ENCODE measurements at places on chromosomes 16 and 17.

- no peak for DNase-seq
Observed at GRCh38 chr17:4840893-4841242, 7.7 kb downstream of the MINK1 start.

GRCh38 chr17:5772720-5773119 lies 188.4 kb upstream of the NLRP1 start:
- no peak for DNase-seq

- DNase-seq: no peak
Observed at GRCh38 chr17:45227926-45228762, 6.5 kb downstream of the FMNL1 start.

DNA sequence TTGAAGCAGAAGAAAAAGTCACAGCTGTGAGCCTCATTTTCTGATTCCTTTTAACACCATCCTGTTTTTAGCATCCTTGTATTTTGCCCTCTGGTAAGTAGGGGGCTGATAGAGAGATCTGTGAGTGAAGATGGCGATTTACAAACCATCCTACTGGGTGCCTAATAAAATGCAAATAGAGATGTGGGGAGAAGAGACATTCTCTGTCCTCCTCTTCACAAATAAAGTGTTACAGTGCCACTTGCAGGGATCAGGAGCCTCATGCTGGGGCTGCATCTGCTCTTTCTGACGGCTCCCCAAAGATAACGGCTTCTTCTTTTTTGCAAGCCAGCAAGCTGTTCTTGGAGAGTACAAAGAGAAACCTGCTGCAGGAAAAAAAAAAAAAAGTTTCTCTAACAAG lies 418.6 kb downstream of the TOX3 start:
- DNase-seq: no peak

DNA sequence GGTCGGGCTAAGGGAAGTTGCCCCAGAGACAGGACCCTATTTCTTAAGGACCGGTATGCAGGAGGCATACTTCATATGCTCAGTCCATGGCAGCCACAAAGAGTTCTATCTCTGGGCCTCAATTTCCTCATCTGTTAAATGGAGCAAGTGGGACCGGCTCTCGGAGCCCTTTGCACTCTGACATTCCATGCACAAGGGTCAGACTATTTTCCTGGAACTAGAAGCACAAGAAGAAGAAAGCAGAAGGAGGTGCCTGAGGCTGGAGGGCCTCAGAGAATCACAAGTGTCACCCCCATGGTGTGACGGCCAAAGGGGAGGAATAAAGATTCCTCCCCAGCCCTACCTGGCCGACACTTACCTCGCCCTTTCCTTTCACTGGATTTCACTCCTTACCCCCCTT lies 115.8 kb downstream of the GSG1L start:
- no peak for DNase-seq

DNA sequence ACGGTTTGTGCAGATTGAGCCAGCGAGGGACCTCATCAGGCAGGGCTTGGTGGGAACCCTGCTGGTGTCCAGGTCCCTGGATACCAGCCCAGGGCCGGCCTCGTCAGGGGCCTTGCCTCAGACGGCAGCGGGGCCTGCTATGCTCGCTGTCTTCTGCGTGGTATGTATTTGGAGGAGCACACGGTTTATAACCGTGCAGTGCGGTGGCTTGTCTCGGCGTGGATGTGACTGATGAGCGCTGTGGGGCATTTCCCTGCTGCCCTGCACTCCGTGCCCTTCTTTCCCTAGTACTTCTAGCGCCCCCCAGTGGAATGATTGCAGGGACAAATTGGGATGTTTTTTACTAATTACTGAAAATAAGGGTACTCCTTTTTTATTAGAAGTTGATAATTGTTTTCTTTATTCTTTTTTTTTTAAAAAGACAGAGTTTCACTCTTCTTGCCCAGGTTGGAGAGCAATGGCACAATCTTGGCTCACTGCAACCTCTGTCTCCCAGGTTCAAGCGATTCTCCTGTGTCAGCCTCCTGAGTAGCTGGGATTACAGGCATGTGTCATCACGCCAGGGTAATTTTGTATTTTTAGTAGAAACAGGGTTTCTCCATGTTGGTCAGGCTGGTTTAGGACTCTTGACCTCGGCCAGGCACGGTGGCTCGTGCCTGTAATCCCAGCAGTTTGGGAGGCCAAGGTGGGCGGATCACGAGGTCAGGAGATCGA lies 15.3 kb downstream of the TBCD start:
- peak; percentile 36 for DNase-seq

- no peak for DNase-seq
Observed at GRCh38 chr16:88047462-88047861, 96.2 kb downstream of the BANP start.

DNA sequence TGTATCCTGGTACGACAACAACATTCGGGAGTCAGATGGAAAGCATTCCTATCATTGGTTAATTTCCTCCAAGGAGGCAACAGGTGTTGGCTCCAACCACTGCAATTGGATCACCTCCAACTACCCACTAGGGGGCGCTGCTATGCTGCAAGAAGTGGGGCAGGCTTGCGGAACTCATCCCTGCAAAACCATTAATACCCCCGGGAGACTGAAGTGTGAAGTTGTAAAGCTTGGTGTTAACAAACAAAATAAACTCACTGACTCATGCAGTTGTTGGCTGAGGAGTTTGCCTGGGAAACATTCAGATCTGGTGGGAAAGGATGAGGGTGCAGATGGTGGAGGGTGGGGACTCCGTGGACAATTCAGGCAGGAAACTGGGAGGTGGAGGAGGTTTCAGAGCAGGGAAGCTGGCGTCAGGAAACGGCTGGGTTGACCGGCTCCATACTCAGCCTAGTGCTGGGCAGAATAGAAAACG lies 84.9 kb downstream of the HS3ST2 start:
- no peak for DNase-seq

- no peak for DNase-seq
Observed at GRCh38 chr16:83878838-83879237, 20.1 kb upstream of the MLYCD start.

GRCh38 chr17:45705123-45706009 lies 78.8 kb upstream of the CRHR1 start:
- no peak for DNase-seq

DNA sequence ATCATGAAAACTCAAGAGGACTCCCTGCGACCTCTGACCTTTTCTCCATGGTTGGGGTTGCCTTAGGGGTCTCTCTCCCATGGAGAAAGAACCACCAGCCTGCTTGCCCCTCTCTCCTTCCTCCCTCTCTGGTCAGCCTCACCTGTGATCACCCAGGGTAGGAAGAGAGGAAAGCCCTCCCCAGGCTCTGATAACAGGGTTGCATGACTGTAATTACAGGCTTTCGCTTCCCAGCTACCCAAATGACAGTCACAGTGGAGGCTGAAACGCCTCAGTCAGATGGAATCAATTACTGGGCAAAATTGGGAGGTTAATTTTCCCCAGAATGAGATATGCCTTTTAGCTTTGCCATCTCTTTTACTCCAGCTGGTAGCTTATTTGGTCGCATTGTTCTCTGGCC lies 265.8 kb upstream of the SOX9 start:
- no peak for DNase-seq
